HepG2 (cell line): ENCODE measurements at places on chromosomes 3 and 15.

GRCh38 chr15:62709261-62709660 is 333.3 kb upstream of the TPM1 start:
- no peak for DNase-seq

- peak; percentile 3 for DNase-seq
Observed at GRCh38 chr3:159828542-159828943, 160.1 kb upstream of the IL12A start.

- no peak for DNase-seq
Observed at GRCh38 chr3:8899876-8900460, 63.3 kb downstream of the RAD18 start.

- DNase-seq, result no peak
Observed at GRCh38 chr3:141405025-141405424, 36.7 kb downstream of the ZBTB38 start.

GRCh38 chr15:40096094-40096891 is 12.4 kb downstream of the BMF start:
- DNase-seq, result no peak

DNA sequence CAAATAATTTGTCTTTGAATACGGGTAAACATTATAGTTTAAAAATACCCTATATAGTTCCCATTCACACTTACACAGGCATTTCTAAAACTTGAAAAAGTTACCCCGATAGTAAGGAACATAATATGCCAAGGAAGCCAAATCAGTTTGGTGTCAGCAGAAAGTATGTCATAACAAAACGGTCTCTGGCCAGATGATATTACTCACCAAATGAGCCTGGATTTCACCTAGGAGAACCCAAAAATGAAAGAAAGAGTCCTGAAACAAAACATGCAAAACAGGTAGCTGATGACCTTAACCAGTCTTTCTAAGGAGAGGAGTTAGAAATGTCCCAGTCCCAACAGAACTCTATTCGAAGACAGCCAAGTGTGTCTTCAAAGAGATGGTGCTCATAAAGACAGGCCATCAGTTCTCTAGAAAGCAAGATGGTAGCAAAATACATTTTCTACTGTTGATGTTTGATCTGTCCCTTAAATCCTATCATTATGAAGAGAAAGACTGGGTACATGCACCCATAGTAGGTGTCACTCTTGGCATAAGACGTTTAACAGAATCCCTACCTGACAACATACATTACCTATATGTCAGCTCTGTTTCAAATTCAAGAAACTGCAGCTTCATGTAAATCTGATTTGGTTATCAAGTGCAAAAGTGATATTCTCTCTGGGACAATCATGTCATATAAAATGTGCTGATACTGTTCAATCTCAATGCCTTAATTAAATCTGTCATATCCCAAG is 942.5 kb downstream of the ROBO1 start:
- no peak for DNase-seq

GRCh38 chr15:67177752-67178151 is 76.7 kb downstream of the AAGAB start:
- DNase-seq, result no peak

DNA sequence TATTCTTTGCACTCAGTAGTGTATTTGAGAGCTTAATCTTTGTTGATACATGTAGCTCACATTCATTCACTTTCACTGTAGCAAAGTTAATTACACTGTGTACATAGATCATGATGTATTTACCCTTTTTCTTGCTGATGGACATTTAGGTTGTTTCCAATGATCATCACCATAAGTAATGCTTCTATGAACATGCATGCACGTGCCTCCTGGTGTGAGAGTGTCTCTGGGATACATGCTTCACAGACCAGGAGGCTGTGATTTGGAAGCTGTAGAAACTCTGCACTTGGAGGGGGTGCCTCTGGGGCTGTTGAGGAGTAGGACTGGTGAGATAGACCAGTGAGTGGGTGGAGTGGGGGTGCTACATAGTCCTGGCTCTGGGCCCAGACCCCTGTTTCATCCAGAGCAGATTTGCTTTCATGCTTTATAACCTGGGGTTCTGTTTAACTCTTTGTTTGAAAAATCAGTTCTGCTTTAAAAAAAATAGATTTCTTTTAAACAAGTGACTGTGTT is 18.2 kb upstream of the SMAD3 start:
- no peak for DNase-seq

- DNase-seq, result no peak
Observed at GRCh38 chr15:31254431-31255175, 72.0 kb upstream of the KLF13 start.

- no peak for DNase-seq
Observed at GRCh38 chr3:160379628-160380214, 19.3 kb downstream of the IFT80 start.

DNA sequence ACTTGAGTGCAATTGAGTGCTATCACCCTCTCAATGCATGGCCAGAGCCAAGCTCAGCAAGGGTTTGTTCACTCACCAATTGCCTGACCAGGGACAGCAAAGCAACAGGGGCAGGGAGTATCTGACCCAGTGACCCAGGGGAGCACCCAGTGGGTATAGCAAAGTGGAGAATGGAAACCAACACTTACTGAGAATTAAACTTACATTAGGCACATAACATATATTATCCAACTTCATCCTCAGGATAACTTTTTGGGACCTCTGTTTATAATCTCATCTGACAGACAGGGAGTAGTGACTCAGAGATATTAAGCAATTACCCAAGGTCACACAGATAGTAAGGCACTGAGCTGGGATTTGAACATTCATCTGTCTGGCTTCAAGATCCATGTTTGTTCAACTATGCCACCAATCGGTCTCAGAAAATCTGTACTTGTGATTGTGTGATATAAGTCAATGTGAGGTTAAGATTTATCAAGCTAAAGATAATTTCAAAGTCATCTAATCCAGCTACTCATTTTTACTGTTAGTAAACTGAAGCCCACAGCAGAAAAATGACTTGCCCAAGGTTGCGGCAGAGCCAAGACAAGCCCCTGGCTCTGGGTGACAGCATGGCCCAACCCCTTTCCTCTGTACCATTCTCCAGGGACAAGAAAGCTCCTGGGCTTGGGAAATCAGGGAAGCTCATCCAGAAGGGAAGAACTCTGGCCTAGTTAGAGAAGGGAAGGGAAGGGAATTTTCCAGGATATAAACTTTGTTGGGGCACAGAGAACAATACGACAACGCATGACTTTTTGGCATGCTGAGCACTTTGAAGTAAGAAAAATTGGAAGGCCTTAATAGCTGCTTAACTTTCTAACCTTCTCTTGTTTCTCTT is 138.0 kb upstream of the SMAD3 start:
- DNase-seq, result no peak

GRCh38 chr3:72442759-72443158 is 405.5 kb downstream of the SHQ1 start:
- DNase-seq, result no peak

- DNase-seq, result no peak
Observed at GRCh38 chr15:99503411-99503810, 62.4 kb upstream of the MEF2A start.

- DNase-seq, result no peak
Observed at GRCh38 chr3:58179235-58180098, 31.3 kb downstream of the DNASE1L3 start.

DNA sequence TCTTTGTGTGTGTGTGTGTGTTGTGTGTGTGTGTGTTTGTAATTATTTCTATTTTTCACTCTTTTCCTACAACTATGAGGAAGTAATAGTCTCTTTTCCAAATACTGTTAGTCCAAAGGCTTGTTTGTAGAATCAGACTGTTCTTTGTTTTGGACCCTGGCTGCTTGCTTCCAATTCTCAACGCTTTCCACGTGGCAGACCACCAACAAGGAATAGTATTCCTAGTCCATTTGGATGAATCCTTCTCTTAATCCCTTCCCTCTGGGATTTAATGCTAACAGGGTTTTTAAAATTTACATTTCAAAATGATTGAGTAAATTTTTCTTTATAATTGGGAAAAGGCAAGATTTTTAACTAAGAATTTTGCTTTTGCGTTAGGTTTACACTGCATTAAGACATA is 62.7 kb downstream of the ADAMTSL3 start:
- DNase-seq, result no peak

DNA sequence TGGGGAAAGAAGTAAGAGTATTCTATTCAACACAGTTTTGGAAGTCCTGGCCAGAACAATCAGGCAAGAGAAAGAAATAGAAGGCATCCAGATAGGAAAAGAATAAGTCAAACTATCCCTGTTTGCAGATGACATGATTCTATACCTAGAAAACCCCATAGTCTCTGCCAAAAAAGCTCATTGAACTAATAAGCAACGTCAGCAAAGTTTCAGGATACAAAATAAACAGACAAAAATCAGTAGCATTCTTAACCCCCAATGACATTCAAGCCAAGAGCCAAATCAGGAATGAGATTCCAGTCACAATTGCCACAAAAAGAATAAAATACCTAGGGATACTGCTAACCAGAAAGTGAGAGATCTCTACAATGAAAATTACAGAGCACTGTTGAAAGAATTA is 99.4 kb upstream of the MITF start:
- no peak for DNase-seq

- no peak for DNase-seq
Observed at GRCh38 chr3:39753391-39753790, 56.0 kb upstream of the MYRIP start.

DNA sequence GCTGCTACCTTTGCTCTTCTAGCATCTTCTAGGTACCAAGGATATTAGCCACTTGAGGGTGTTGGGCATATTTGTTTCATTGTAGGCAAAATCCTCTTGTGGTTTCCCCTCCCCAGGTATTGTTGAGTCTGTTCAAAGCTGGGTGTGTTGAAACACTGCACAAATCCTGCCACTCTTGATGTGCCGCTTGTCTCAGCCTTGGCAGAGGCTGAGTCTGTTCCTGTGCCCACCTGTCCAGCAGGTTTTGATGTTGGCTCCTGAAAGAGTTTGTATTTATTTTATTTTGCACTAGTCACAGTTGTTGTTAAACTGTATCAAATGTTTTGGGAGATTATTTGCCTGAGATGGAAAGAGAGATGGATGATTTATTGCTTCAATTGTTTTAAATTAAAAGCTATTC is 136.2 kb downstream of the USP13 start:
- no peak for DNase-seq

DNA sequence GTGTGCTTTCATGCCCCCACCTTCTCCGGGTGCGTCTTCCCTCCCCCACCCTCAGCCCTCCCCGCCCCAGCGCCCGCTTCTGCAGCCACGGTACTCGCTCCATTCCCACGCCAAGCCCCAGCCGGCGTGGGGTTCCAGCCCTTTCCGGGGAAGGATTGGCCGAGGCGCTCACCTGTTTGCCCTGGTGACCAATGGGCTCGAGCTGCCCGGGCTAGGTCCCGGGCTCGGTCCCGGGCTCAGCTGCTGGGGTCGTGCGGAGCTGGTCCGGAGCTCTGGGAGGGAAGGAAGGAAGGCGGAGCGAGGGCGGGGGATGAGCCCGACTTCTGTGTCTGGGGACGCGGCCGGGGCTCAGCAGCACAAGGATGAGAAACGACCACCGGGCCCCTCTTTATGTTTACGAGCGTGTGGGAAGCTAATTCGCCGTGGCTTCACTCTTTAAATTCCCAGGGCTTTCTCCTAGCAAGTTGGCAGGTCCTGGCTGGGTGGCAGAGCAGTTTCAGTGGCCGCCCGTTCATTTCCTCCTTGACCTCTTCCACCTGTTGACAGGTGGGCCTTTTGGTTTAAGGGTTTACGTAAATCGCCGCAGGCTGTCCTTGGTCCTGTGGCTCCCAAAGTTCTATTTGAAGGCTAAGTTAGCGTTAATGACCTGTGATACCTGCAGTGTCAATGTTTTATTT is at the start of gene IGSF10:
Gene IGSF10, minus strand, starts transcription at position 288 of the 677 bp plus-strand sequence. CDS start 2,352 bp downstream, outside the sequence.
- DNase-seq, result no peak

GRCh38 chr15:90201944-90202375 is 830 bp downstream of the SEMA4B start:
- DNase-seq, result no peak

GRCh38 chr3:120272286-120272685 is 12.7 kb downstream of the GPR156 start:
- DNase-seq, result no peak

DNA sequence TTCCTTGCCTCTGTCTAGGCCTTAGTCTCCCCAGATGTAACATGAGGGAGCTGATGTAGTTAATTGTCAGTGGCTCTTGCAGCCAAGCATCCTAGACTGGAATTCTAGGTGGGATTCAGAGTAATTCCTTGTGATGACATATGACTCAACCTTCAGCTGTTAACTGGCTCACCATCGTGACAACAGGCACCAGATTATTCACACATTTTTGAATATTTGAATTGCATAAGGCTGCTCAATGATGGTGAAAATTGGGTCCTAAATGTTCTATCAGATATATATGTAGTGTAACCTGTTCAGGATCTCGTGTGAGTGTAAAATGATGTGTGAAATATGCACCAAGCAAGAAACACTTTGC is 405.1 kb downstream of the LPP start:
- no peak for DNase-seq

- DNase-seq, result no peak
Observed at GRCh38 chr15:79724312-79724711, 172.5 kb downstream of the MTHFS start.

DNA sequence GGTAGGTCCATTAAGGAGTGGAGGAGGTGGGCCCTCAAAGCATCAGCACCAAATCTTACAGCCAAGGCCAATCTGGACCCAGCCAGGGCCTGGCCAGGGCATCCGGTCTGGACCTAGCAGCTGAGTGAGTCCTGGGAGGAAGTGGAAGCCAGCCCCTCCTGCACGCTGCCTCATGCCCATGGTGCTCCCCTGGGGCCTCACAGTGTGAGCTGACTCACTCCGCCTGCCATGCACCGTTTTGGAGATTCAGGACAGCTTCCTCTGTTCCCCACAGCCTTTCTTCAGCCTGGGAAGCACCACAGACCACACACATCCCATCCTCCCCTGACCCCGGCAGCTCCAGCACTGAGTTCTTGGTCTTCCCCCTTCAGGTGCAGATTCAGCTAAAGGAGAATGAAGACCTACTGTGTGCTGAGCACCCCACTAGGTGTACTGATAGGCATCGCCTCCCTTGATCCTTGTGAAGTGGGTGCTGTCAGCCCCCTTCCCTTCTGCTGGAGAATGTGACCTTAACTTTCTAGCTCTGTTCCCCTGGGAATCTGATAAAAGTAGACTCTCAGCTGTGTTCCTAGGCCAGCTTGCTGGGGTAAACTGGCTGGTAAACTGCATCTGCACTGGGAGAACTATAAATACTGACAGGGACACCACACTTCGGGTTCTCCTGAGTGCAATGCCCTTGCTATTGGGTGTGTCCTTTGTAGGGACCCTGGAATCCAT is 36.8 kb upstream of the SEC13 start:
- DNase-seq, result no peak

DNA sequence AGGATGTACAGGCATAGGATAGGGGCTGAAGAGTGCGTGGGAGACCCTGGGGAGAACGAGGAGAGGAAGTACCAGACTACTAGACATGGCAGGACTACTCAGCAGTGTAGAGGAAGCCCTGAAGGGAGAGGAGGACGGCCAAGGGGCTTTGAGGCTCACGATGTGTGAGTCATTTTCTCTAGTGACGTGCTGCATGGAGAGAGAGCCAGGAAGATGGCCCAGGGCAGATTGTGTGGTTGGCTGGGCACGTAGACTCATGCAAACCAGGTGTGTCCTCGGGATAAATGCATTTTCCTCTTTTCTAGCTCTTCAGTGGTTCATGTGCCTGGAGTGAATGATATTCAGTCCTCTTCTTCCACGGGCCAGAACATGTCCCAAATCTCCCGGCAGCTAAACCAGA is 115.0 kb upstream of the ABHD17C start:
- no peak for DNase-seq
